ENCODE measurements at places on chromosomes 5 and 9. TPM values are rescaled to one million over a fixed set of nuclear protein-coding genes. Genes with fewer than 3 reads are reported as not detected.

DNA sequence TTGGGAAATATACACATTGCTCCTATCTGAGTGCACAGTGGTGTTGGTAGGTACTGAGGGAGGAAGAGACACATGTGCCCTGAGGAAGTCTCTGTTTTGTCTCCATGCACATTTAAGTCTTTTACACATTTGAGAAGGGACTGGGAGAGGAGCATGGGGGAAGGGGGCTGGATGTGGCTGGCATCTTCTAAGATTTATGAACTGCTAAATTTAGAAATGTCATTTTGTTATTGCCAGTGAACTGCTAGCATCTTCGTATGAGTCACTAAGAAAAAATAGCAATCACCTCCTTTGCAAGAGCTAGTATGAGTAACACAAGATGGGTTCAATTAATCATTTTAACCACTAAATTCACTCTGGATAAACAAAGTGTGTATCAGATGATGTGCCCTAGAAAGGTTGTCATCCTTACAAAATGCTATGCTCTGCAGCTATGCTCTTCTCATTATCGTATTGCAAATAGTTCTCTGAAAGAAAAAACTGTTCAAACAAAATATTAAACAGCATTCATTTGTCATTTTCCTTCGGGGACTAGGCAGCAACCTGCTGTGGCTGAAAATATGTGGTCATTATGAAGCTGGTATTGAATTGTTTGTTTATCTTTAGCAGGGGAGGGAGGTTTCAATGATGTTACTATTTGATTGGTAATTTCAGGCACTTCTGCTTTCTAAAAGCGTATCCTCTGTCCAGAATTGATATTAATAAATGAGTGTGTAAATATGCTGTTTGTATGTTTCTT lies 236.5 kb downstream of the DMRTA1 start:
- peak; percentile 89 for DNase-seq

DNA sequence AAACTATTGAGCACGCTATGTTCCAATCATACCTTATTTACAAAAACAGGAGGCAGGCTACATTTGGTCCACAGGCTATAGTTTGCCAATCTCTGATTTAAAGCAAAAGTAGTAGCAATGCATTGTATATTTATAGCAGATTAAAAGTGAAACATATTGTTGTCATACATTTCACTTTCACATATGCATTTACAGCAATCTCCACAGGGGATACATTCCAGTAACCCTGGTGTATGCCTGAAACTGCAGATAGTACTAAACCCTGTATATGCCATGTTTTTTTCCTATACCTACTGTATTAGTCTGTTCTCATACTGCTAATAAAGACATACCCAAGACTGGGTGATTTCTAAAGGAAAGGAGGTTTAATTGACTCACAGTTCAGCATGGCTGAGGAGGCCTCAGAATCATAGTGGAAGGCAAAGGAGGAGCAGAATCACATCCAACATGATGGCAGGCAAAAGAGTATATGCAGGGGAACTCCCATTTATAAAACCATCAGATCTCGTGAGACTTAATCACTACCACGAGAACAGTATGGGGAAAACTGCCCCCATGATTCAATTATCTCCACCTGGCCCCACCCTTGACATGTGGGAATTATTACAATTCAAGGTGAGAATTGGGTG lies 5.9 kb upstream of the CSF1R start:
- no peak for DNase-seq

DNA sequence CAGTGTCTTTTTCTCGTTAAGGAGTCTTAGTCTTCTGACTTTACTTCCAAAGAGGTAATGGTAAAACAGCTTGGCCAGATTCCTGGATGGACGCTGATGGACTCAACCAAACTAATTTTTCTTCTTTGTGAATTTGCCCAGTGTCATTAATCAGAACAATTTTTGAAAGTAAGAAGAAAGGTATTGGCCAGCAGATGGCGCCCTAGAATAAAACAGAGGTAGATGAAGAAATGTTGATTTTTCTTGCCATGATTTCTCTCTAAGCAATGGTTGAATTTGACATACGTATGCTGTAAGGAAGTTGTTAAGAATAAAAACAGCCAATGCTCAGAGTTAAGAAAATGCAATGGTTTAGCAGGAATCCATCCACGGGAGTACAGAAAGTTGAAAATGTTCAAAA lies 500.0 kb downstream of the DIRAS2 start:
- peak; percentile 25 for DNase-seq

GRCh38 chr5:2223303-2223702 lies 340.6 kb upstream of the IRX4 start:
- no peak for DNase-seq

GRCh38 chr9:35935755-35936509 lies 22.0 kb downstream of the OR2S2 start:
- peak; percentile 82 for DNase-seq

- no peak for DNase-seq
Measured at GRCh38 chr5:73986729-73987128, 360.7 kb downstream of the ARHGEF28 start.

GRCh38 chr5:174500636-174501035 lies 223.7 kb upstream of the MSX2 start:
- no peak for DNase-seq

DNA sequence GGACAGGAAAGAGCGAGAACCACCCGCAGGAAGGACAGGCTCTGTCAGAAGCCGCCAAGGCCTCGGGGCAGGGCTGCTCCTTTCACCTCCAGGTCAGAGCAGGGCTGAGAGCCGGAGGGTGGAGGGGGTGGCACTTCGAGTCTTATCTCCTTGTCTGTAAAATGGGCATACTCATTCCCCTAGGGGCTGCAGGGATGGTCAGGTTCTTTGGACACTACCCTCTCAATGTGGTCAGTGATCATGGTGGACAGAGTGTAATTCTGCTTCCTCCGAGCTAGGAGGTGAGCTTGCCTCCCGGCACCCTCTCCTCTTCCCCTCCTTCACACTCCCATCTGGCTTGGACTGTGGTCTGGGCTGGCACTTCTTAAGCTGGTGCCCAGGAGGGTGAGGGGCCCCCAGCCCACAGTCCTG lies 39.6 kb downstream of the RGS3 start:
- no peak for DNase-seq

DNA sequence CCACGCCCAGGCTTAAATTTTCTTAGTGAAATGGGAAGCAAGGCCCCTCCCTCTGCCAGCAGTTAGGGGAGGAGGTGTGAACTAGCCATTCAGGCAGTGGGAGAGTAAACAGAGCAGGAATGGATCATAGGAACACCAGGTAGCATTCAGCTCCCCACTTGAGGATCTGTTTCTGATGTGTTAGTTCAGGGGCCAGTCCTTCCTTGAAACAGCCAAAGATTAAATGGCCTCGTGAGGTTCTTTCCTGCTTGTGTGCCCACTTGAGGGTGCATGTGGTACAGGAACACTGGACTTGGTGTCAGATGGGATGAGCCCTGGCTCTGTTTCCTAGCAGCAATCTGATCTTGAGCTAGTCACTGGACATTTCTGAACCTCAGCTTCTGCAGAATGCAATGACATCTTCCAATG lies 21.2 kb downstream of the FAXDC2 start:
- no peak for DNase-seq

DNA sequence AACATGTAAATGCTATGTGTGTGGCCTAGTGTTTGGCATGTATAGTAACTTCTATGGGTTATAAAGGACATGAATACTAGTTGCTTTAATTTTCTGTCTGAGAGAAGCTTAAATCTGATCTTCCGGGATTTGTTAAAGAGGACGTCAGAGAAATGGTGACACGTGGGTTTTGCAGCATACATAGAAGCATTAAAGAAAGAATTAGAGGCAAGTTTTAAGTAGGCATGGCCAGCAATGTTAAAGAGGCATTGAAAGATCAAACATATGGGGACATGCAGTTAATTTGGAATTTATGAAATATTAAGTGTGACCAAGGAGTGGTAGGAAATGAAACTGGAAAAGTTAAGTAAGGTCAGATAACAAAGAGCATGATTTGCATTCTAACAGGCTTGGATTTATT lies 311.4 kb upstream of the RIOK2 start:
- no peak for DNase-seq

DNA sequence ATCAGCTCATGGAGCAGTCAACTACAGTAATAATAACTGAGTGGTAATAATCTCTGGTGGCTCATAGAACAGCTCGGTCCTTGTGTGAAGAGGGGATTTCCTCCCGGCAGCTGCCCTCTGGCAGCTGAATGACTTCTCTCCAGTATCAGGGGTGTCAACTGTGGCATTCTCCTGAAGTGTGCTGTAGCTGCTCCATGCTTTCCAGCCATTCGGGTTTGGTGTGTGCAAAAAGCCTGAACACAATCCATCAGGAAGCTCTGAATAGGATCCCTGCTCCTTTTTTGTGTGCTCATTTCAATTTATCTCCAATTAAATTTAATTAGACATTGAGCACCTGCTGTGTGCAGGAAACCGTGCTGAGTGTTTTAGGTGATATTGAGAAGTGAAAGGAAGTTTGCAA lies 59.8 kb upstream of the BARX1 start:
- no peak for DNase-seq

DNA sequence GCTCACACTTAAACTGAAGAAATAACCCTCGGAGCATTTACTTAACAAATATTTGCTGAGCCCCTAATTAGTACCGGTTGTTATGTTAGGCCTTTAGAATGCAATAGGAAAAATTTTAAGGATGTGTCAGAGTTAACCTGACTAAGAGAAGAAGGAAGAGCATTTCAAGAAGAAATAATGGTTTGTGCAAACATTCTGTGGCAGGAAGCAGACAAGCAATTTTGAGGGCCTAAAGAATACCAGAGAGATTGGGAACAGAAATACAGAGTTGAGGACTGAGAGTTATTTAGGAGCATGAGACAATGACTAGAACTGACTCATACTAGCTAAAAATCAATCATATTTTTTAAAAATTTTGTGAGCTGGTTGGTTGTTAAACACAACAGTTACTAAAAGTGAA lies 218.8 kb downstream of the PRR16 start:
- DNase-seq, result peak; percentile 55

DNA sequence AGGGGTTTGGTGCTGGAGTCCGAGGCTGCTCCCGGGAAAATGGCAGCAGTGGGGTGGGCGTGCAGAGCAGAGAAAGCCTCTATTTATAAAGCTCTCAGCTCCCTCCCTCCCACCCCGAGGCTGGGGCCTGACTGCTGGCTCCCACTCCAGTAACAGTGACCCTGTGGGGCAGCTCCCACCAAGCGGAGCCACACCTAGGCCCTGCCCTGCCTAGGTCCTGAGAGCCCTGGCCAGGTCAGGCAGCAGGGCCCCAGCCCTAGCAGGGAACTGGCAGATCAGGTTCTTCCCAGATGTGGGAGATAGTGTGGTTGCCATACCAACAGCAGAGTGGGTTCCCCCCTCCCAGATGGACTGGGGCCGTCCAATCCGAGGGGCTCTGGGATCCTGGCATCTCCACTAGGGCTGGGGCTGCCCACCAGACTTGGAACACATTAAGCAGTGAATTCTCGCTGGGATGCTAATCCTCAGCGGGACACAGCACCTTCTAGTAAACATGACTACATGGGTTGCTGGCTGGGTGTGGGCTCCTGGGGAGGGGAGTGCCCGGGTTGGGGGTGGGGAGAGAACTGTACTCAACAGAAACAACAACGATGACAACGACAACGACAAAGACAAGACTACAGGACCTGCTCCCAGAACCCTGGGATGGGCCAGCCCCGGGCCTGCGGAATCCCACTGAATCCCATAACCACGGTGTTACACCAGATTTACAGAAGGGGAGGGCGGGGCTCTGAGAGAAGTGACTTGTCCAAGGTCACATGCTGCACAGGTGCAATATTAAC lies 1.5 kb downstream of the SH3GLB2 start:
- DNase-seq, result peak; percentile 24

GRCh38 chr5:52560366-52560765 lies 227.3 kb upstream of the ITGA1 start:
- no peak for DNase-seq

DNA sequence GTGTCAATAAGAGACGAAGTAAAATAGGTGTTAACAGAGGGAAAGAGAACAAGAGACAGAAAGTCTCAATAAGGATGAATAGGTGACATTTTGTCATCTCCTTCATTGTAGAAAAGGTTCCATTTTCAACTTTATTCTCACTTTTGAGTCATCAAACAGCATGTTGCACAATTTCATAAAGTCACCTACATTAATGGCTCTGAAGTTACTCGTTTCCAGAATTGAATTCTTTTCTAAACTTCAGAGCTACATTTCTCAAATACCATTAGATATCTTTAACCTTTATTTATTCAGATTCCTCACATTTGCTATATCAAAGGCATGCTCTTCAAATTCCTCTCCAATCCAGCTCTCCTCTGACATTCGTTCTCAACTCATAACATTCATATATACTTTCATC lies 13.1 kb downstream of the ADAMTS6 start:
- peak; percentile 44 for DNase-seq

GRCh38 chr5:174324680-174325079 lies 279.2 kb downstream of the NSG2 start:
- peak; percentile 29 for DNase-seq

DNA sequence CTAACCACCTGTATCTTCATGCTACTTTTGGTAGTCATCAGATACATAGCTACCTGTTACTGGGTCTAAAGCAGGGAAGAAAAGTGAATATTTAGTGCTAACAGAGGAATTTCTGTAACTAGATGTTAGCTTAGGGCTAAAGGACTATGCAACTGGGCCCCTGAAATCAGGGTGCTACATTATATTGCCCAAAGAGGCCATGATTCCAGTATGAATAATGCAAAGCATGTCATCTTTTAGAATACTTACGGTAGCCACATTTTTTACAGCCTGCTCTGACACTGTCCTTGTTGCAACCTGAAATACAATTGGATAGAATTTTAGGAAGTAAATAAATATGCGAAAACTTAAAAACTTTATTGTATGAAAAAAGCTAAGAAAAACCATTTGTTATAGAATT lies 14.4 kb downstream of the SREK1IP1 start:
- no peak for DNase-seq

DNA sequence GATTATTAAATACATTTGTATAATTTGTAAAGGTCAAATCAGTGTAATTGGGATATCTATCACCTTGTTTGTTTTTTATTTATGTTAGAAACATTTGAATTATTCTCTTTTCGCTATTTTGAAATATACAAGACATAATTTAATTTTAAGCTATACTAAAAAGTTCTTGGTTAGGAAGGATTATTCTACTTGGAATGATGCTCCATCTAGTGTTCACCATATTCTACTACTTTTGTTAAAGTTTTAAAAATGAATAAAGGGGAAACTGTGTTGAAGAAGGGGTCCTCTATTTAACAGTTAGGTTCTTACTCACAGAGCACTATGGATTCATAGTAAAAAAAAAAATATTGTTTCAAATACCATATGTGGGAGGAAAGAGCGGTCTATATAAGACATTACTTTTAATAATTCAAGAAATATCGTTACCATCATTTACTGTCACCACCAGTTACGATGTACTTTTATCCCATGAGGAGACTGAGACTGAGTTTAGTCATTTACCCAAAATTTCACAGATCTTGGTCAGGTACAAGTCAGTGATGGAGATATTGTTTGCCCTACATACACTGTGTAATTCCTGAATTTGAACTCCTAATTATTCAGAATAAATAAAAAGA lies 6.3 kb upstream of the STOM start:
- DNase-seq, result peak; percentile 46

The VDAC1 gene
- total RNA-seq, result 423 TPM

The SLC34A3 gene
- total RNA-seq, result not detected

The EPB41L4B gene
- total RNA-seq, result 0.54 TPM

The HTR4 gene
- not detected for total RNA-seq

The DRD1 gene
- total RNA-seq, result 0.18 TPM

The ASS1 gene
- 31.1 TPM for total RNA-seq

The KCNV2 gene
- total RNA-seq, result not detected

The FRRS1L gene
- not detected for total RNA-seq

The SAXO1 gene
- total RNA-seq, result under 0.01 TPM

The PDCD1LG2 gene
- total RNA-seq, result 33.3 TPM

The CPEB4 gene
- total RNA-seq, result 22.6 TPM

The ADGRV1 gene
- under 0.01 TPM for total RNA-seq

The KIF20A gene
- 106 TPM for total RNA-seq

The FAM81B gene
- total RNA-seq, result not detected
